Muscle of leg (tissue), 16 donors: ENCODE measurements at places on chromosomes 5 and 9.

DNA sequence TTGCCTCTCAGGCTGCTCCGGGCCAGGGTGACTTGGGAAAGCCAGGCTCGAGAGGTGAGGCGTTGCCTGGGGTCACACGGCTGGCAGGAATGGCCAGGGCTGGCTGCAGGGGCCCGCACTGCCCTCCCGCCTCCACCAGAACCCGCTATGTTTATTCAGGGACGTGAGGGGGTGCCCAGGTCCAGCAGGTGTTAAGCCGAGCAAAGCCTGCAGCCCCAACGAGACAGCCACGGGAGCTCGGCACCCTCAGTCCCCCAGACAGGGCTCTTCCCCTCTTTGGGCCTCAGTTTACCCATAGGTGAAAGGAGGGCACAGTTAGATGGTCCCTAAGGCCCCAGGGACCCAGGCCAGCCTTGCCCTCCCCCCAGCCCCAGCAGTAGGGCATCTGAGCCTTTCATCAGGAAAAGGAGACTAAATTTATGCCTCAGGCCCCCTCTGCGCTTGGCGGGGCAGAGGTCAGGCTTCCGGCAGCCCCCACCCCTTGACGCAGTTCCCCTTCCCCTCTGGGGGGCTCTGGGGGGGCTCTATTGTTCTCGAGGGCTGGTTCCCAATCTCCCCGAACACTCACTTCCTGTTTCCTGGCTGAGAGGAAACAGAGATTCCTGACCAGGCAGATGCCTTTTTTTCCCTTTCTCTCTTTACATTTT, 7.1 kb upstream of the EGFL7 start:
- DNase-seq, result peak; percentile 88

DNA sequence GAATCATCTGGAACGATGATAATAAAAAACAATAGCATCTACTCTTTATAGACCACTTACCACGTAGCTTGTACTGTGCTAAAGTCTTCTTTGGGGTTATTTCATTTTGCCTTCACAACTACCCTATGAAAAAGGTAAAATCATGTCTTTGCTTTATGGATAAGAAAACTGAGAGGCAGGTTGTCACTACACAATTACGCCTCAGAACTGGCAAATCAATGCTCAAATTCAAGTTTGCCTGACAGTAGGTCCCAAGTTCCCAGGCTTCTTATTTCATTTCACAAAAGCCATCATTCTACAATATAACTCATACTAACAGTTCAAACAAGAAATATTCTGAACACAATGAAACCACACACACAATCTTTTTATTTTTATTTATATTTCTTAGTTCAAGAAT, 258.5 kb downstream of the GABRB2 start:
- DNase-seq, result no peak

DNA sequence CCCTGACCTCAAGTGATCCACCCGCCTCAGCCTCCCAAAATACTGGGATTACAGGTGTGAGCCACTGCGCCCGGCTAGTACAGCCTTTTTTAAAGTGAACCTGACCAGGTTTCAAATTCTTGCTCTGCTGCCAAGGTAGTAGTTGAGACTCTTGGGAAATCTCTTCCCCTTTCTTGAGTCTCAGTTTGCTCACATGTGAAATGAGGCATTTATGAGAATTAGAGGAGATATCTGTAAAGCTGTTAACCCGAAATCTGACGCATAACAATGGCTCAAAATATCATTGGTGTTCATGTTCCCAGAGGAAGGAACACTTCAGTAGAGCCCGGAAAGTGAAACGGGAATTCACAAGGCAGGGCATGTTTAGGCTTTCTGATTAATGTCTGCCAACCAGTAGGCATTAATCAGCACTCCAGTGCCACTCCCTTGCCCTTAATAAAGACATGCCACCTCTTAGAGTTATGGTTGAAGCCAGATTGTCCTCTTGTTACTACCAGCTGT, 1.5 kb downstream of the ARPC5L start:
- no peak for DNase-seq

GRCh38 chr9:76044266-76044819, 153.9 kb downstream of the PCSK5 start:
- no peak for DNase-seq

- no peak for DNase-seq
Observed at GRCh38 chr5:85681871-85682270, 935.9 kb upstream of the COX7C start.

- DNase-seq, result no peak
Observed at GRCh38 chr5:36945687-36946086, 69.1 kb downstream of the NIPBL start.

GRCh38 chr9:7879551-7880245, 80.1 kb upstream of the DMAC1 start:
- DNase-seq, result no peak

DNA sequence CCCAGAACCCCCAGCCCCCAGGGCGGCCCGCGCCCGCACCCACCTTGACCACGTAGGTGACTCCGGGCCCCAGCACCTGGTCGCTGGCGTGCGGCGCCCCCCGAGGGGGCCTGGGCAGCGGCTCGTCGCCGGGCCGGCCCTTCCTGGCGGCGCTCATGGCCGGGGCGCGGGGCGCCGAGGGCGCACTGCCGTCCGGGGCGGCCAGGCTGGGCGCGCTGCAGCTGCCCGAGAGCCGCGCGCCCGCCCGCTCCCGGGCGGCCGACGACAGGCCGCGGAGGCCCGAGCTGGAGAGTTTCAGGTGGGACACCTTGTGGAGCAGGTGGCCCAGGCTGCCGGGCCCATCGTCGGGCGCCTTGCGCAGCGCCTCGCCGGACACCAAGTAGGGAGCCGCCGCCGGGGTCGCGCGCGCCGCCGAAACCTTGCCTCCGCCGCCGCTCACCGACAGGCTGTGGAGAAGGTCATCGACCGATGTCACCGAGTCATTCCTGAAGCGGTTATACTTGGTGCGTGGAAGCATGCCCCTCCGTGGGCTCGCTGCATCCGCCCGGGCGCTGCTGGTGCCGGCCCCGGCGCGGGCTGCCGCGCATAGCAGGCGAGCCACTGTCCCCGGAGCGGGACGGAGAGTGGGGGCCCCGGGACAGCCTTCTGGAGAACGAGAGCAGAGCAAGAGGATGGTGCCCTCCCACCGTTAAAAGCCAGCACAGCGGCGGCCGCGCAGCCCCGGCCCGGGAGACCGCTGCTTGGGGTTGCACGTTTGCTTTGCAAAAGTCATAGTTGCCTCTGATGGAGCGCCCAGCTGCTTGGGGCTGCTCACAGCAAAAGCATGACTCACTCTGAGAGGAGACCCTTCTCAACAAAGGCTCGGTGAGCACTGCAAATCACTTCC, at the start of gene SHC3:
Gene SHC3 (minus strand): TSS at position 875 of the 886 bp plus-strand sequence. CDS start 358 bp downstream, at position 517.
- peak; percentile 14 for DNase-seq

DNA sequence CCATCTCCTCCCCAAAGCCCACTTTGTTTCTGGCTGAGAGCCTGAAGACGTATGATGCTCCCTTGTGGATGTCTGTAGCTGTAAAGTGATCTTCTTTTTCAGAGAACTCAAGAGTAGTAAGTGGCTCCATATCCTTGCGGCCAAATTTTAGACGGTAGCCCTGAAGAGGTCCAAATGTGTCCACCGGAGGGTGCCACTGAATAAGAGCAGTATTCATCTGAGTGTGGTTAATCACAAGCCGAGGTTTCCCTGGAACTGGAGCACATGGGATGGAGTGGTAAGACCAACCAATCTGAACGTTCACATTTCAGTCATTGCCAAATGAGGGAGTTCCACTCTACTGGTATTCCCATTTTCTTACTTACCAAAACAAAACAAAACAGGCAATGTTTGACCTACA, 686.5 kb upstream of the DMAC1 start:
- peak; percentile 32 for DNase-seq

DNA sequence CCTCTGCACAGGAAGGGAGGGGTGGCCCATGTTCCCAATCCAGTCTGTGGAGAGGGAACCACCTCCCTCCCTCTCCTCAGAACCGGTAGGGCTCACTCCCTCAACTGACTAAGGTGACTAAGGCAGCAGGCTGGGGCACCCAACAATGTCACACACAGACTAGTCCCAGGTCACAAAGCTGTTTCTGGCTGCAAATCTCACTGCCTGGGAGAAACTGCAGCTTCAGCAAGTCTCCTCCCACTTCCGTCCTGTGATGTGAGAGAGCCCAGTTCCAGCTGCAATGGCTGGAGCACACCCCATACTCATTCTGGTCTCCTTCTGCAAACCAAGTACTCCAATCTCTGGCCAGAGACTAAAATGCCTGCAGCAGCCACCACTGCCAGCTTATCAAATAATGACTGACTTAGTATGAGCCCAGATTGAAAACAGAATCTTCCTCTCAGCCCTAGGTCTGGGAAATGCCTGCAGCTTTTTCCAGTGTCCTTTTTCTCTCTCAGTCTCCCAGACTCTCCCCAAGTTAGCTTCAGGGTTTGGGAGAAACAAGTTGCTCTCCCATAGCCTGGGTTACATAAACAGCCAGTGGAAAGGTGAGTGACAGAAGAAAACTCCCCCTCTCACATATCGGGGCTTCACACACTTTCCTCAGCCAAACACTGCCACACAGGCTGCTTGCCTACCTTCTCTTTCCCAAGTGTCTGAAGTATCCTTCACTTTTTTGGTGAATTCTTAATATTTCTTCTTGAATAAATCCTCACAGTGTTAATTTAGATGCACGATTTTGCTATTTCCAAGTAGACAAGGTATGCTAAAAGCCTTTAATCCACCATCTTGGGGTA, 247.4 kb upstream of the RASA1 start:
- peak; percentile 78 for DNase-seq

DNA sequence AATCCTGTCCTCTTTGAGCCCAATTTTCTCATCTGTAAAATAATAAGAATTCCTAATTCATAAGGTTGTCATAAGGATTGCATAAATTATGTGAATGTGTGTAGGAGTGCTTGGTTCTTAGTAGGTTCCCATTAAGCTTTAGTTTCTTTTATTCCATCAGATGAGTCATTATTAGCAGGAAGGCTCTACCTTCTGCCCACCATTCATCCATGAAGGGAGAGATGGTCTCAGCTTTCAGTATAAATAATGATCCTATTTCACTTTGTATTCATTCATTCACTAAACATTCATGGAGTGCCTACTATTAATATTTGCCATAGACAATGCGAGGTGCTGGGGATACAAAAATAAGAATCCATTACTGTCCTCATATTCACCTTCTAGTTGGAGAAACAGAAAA, 3.0 kb downstream of the CMYA5 start:
- no peak for DNase-seq

DNA sequence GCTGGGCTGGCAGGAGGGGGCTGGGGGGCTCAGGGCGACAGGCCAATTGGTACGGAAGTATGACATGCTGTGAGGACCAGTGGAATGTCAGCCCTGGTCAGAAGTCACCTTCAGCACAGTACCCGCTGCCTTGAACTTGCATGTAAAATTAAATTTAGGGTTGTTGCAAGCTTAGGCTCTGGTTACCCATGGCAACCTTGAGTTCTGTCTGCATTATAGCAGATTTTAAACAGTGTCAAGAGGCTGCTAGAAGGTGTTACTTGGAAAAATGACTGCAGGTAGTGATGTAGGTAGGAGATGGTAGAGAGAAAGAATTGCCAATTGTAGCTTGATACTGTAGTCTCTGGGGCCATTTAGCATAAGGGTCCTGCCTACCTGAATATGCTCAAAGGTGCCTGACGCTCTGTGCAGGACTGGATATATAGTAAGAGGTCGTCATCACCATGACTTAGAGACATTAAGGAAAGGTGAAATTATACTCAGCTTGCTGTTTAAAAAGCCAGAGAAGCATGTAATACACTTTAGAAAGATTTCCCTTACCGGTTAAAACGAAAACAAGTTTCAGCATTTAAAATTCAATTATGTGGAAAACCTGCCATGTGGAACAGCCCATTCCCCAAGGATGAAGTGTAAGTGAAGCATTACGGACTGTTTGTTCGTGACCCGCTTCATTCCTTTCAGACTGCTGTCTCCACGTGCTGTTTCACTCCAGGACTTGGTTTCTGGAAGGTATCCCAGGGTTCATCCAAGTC, 169.0 kb downstream of the PDZD2 start:
- peak; percentile 35 for DNase-seq

GRCh38 chr9:38649731-38650363, 29.5 kb upstream of the ANKRD18A start:
- DNase-seq, result no peak

GRCh38 chr5:143052967-143053682, 282.9 kb downstream of the ARHGAP26 start:
- no peak for DNase-seq

DNA sequence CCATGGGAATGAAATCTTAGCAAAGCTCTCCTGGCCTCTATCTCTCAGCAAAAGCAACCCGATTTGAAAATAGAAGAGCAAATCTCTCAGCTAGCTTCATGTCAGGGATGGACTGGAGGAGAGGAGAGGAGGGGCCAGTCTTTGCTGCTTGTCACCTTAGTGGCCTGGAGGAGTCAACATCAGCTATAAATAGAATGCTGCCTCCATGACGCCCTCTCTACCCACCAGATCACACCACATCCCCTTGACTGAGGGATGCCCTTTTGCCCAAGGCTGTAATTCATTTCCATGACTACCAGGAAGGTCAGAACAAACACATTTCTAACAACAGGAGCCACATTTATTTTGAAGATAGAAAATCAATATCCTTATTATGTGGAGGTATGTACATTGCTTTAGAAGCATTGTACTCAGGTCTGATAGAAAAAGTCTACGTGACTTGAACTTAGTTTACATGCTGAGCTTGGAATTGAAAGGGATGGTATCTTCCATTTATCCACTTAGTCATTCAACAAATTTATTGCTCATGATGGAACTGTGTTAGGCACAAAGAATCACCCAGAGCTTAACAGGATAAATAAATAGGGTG, 92.4 kb upstream of the LIFR start:
- no peak for DNase-seq

DNA sequence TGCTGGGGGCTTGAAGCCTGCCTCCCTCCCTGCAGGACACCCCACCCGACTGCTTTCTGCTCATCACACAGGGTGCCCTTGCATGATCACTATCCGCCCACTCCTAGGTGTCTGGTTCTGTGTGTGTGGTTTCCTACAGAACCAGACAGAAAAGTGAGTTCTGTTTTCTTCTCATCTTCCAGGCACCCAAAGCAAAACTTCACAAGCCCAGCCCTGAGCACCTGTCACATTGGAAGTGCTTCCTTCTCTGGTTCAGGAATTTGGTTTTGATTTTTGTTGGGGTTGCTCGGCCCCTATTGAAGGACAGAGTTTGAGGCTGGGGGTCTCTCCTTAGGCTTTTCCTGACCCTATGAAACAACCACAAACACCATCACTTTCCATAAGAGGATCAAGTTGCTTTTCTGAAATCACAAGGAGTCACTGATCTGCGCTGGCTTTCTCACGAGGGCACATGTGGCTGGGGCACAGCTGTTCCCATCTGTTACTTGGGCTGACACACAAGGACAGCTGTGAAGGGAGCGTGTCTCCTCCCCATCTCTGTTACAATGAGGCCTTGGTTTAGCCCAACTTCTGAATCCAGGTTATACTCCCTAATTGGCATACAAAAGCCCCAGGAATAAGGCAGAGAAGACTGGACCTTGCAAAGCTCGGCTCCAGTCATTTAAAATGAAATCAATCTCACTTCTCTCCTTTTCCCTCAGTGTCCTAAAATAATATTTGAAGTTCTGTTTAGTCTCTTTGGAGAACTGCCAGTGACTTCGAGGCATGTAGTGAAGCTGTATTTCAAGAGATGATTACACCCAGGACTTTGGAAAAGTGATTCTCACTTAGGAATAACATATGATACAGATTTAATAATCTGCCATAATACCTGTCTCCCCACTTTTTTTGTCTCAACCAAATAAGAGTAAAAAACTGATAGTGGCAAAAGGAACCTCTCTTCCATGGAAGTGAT, 213.1 kb upstream of the GAS1 start:
- peak; percentile 92 for DNase-seq
